Stimulated activated CD4-positive, alpha-beta T cell treated with anti-CD3 and anti-CD28 coated beads, Interleukin-1b, Interleukin-23, amount 100 ng/mL, for 1 hour (primary cell): ENCODE measurements at places on chromosomes 12 and 14.

GRCh38 chr14:90491221-90491885 lies 94.5 kb downstream of the CALM1 start:
- DNase-seq, result no peak

- DNase-seq, result no peak
Observed at GRCh38 chr14:32530800-32531199, 201.7 kb downstream of the AKAP6 start.

DNA sequence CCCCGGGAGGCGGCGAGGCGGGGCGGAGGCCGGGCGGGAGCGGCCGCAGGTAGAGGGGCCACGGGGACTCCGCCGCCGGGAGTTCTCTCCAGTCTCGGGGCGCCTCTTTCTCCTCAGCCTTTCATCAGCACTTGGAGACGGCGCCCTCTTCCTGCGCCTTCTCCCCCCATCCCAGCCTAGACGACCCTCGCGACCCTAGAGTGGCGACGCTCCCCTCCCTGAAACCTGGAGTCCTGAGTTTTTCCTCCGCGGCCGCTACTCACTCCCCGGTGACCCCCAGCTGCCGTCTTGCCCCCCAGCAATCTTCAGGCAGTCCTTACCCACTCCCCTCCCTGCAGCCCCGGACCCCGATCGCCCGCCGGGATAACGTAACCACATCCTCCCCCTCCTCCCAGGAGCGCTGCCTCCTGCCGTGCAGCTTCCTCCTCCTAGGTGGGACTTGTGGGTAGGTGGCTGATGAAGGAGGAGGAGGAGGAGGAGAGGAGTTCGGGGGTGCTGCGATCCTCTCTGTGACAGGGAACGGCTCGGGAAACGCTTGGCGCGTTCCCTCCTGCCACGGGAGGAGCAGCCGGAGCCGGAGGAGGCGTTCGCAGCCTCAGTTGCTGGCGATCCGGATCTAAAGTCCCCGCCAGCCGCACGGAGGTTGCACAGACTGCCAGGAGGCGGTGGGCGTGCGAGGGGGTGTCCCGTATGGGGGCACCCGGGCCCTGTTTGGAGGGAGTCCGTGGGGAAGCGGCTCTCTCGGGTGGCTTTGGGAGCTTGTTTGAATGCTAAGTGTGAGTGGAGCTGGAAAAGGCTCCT lies 891 bp downstream of the PLEKHA5 start:
- no peak for DNase-seq

DNA sequence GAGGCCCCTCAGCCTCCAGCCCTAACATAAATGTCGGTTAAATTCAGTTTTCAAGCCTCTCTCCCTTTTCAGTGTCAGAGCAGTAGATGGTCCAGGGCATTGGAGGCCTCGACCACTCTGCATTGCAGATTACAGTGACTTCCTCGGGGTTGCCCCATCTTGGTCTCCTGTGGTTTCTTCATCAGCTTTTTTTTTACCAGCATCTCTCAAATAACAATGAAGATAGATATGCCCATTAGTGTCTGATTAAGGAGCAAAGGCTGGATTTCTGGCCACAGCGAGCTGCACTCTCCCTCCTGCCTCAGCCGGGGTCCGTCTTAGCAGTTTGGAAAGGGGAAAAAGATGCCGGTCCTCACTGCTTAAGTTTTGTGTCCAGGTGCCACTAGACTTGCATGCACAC lies 49.7 kb downstream of the C14orf132 start:
- no peak for DNase-seq

- DNase-seq, result no peak
Observed at GRCh38 chr14:36996133-36996856, 176.1 kb downstream of the SLC25A21 start.

- DNase-seq, result no peak
Observed at GRCh38 chr12:17215759-17216570, 610.0 kb upstream of the LMO3 start.

DNA sequence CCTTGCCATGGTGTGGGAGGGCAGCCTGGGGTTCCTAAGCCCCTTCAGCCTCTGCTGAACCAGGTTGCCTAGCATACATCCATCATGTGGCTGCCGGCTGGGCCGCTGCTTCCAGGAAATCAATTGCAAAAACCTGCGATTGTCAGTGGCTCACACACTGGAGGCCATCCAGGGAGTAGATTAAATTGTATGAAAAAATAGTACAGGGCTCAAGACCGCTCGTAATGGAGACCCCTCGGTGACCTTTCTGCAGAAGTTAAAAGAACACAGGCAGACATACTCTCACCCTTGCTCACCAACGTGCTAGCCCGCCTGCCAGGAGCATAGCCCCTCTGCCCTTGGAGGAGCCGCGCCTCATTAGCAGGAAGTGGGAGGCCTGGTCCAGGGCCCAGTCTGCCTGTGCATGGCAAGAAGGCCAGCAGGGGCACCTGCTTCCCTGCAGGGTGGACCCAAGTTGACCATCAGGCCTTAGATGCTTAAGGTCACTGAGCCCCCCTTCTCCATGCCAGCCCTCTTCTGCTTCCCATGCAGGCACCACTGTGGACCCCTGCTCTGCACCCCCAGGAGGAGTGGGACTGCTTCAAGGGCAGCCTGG lies 31.4 kb upstream of the CIPC start:
- no peak for DNase-seq

- no peak for DNase-seq
Observed at GRCh38 chr14:77120771-77121743, 20.5 kb downstream of the ZDHHC22 start.

- DNase-seq, result no peak
Observed at GRCh38 chr12:102689701-102690100, 209.3 kb upstream of the IGF1 start.

GRCh38 chr14:44494137-44494536 lies 12.9 kb downstream of the FSCB start:
- no peak for DNase-seq

DNA sequence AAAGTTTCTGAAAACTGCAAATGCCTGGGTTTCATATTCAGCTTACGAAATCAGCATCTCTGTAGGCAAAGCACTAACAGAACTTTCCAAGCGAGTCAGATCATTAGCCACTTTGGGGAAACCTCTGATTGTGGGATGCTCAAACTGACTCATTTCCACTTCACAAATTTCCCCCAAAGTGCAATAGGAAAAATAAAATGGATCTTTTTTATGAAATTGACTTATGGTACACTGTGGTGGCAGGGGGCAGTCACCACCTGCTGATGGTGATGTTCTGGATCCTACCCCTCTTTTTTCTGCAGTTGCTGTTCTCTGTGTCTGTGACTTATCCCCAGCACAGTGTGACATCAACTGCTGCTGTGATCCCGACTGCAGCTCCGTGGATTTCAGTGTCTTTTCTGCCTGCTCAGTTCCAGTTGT lies 5.6 kb downstream of the TCTN1 start:
- DNase-seq, result no peak

DNA sequence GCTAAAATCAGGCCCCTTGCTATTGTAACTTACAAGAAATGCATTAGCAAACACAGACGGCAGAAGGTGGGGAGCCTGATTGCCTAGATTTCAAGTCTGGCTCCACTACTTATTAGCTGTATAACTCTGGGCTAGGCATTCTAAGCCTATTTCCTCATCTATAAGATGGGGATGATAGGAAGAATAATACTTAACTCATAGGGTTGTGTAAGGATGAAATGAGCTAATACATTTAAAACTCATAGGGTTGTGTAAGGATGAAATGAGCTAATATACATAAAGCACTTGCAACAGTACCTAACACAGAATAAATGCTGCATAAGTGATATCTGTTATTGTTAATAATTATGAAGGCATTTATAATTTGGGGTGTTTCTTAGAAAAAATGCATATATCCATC lies 60.1 kb upstream of the DIO2 start:
- DNase-seq, result no peak

- DNase-seq, result no peak
Observed at GRCh38 chr12:57242329-57242690, 8.7 kb downstream of the STAC3 start.

DNA sequence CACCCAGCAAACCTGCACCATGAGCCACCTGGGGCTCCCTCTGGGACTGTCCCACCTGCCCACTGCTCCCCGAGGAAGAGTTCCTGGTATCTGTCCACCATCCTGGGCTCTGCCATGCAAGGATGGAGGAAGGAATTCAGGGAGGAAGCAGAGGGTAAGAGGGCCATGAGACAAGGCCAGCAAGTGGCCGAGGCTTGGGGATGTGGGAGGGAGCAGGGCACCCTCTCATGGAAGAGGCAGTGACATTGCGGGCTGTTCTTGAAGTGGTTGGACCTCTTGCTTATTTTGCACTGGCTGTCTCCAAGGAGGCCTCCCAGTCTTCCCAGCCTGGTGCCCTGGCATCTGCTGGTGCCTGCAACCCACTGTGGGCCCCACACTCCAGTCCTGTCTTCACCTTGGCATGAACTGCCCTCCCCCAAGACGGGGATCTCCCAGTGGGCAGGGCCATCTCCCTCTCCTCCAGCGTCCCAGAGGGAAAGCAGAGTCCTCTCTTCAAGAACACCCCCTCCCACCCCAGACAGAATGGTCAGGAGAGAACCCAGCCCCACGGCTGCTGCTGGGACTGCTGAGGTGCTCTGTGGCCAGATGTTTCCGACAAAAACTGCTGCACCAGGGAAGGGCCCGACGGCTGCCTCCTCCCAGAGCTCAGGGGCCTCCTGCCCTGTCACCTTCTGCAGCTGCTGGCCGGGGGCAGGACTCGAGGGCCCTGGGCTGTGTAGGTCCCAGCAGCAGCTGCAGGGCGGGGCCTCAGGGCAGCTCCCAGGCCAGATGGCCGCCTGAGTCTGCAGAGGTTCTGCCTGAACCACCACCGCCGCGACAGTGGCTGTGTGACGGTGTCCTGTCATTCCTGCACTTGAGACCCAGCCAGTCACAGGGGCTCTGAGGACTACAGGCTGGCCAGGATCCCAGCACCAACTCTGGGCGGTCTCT lies 1.8 kb upstream of the AKT1 start:
- no peak for DNase-seq

DNA sequence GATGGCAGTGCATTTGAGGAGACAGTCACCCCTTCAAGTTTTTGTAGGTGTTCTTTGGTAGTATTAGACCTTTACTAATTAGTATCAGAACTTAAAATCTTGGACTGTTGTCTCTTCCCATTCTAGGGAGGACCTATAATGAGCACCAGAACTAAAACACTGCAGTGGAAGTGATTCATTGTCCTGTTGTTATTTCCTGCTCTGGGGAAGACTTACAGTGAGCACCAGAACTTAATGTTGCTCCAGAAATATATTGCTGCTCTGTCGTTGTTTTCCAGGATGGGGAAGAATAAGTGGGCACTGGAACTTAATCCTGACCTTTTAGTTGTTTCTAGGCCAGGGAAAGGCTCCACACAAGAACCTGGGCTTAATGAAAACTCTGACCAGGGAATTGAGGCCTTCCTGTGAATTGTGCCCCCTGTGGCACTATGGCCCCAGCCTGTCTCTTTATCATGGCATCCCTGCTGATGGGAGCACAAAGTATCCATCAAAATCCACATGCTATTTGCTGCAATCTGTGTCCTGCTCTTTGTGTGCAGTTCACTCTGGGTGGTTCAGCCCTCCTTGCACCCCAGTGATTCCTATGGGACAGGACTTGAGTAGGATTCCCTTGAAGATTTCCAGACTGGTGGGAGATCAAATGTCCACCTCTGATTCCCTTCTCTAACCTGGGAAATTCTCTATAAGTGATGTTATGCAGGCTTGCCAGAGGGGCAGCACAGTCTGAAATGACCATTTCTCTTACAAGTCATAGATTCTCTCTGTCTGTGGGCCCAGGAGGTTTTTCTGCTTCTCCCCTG lies 175.8 kb downstream of the PAWR start:
- no peak for DNase-seq

DNA sequence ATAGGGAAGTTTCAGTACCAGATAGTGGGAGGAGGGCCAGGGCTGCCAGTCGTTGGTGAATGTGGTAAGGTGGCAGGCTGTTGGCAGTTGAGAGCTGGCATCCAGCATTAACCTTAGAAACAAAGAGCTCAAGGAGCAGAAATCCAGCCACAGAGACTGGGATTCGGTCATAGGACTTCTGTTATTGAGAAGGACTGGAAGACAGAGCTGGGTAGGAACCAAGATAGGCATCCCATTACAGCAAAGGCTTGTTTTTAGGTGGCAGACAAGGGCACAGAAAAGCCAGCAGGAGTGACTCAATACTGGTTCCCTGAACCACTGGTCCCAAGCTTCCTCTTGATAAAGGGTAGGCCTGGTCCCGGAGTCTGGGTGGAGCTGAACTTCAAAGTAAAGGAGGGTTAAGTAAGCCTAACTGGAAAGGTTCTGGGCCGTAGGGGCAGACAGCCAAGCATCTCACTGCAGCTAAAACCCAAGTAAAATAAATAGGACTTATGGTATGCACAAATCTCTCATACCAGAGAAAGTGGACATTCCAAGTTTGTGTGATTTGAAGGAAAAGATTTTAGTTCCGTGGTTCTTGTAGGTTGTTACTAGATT lies 147.9 kb downstream of the ETV6 start:
- DNase-seq, result no peak

DNA sequence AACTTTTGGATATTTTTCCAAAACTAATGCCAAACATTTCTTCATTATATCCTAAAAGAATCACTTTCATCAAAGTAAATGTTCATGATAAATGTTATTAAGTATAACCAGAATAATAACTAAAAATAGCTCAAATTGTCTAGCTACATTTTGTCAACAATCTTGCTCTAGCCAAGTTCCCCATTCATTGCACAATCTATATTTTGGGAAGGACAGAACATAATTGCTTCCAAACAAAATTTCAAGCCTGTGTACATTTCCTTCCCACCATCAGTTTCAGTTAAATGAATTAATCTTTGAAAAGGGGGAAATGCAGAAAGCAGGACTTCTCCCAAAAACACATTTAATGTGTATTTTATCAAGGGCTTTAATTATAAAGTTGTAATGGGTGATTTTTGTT lies 98.0 kb upstream of the PLEKHG7 start:
- no peak for DNase-seq

DNA sequence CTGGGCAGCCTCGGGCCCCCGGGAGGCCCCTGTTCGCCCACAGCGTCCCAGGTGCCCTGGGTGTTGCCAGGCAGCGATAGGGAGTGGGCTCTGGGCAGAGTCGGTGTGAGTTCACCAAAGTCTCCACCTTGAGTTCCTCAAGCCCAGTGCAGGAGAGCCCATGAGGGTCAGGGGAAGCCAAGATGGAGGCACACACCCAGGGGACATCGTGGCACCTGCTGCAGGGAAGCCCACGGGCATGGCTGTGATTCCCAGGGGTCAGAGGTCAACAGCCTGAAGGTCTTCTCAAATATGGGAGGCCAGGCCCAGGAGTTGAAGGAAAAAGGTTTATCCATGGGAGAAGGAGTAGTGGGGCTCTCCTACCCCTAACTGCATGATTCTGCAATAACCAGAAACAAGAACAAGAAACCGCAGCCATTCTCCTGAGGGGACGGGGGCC lies 148.8 kb downstream of the ADGRD1 start:
- no peak for DNase-seq
